ENCODE measurements at places on chromosomes 4 and X.
A peak's percentile ranks its signal among the peaks of the same experiment; 100 is the strongest.

DNA sequence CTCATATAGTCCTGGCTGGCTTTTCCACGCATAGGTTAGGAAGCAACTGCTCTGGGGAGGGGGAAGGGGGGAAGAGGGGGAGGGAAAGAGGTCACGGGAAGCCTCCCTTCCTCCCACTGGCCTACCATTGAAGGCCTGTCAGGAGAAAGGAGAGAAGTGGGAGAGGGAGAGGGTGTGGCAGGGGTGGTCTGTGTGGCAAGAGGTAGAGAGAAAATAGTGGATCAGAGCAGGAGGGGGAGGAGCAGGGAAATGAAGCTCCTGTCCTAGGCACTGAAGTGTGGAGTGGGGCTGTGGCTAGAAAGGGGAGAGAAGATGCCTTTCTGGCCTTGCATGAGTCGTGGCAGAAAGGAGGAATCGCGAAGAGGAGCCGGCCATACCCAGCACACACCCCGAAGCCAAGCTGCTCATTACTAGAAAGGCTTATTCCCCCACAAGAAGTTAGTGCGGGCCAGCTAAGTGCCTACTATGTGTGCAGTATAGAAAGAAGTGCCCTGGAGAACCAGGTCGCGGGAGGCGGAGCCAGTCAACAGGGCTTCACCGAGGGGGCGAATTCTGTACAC lies 1.1 kb upstream of the TMEM164 start:
- DNase-seq = no peak

DNA sequence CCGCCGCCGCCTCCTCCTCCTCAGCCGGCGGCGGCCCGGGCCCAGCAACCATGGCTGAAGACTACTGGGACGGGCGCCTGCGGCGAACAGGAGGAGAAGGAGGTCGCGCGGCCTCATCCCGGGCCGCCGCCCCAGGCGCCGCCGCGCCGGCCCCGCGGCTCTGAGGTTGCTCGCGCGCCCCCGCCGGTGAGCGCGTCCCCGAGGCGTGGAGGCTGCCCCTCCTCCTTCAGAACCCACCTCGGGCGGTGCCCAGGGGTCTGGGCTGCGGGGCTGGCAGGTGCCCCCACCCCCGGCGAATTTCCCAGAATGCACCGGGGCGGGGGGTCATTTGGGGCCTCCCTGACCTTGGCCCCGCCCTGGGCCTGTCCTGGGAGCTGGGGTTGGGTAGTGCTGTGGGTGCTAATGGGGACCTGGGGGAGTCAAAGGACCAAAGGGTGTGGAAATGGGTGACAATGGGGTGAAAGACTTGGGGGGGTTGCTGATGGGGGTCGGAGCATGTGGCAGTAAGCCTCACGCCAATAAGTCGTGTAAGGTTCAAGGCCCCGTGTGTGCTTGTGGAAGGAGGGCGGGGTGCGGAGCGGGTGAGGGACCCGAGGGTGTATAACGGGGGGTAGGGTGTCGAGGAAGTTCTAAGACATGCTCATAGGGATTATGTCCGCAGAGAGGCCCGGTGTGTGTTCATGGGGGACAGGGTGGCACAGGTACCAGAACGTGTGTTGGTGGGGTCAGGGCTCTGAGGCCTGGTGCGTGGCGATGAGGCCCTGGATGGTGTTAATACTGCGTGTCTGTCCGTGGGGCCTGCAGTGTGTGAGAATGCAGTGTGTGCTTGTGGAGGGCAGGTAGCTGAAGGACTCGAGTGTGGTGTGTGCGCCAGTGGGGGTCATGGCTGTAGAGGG lies 687 bp downstream of the CDK16 start:
- peak; percentile 29 for DNase-seq

DNA sequence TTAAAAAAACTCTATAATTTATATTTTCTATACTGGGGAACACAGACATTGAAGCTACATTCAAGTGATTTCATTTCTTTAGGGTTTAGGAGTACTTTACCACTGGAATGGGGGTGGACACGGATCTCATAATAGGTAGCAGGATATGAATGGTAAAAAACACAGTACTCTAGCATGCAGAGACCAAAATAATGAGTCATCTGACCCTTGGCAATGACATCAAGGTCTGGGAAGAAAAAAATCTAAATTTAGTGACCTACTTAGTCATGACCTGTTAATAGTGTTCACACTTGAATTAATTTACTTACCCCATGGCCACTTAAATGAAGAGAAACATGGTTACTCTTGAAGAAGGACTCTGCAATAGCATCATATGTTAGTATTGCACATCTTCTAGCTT lies 187.9 kb downstream of the EPHA5 start:
- no peak for DNase-seq

DNA sequence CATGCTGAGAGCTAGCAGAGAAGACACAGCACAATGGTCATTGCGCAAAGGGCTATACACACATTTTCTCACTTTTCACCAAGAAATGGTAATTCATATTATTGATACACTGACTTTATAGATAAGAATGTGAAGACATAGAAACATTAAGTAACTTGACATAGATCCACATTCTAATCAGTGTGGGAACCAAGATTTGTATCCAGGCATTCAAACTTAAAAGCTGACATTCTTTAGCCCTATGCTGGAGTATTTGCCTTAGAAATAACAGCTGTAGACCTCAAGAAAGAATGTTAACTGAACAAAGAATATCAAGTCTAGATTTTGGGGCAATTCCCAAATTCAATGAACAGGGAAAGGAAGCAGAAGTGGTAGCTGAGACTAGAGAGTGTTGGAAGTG lies 384.8 kb downstream of the IL15 start:
- no peak for DNase-seq

- DNase-seq = no peak
Measured at GRCh38 chr4:74418063-74418670, 26.8 kb upstream of the AREG start.

GRCh38 chr4:176533159-176533558 lies 213.4 kb downstream of the SPCS3 start:
- no peak for DNase-seq

- no peak for DNase-seq
Measured at GRCh38 chrX:150352581-150352980, 10.5 kb upstream of the MAMLD1 start.

DNA sequence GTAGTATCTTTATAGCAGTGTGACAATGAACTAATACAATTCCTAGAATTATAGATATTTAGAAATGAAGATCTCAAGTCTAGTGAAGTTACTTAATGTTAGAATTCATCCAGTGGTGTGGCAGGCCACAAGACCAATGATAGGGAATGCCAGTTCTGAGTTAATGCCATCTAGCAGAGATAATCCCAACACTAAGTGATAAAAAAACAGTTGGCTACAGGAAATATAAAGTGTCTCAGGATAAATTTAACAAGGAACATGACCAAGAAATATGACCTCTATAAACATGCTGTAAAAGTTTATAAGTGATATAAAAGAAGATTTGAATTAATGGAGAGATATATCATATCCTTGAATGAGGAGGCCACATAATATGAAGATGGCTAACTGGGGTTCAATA lies 1790.5 kb upstream of the ADGRL3 start:
- no peak for DNase-seq

DNA sequence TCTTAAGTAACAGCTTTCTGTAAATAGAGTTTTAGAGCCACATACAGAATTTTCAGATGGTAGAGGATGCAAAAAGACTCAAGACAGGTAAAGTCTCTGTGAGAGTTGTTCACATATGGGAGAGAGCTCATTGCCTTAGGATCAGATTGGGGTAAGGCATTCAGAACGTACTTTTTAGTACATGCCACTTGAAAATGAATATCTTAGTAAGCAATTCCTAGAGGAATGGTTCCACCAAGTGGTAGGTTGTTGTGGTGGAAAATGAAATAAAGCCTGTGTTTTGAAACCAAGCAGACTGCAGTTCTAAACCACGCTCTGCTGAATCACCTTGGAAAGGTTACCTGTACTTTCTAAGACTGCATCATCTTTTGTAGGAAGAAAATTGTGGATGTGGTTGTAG lies 547.0 kb upstream of the LCORL start:
- no peak for DNase-seq

DNA sequence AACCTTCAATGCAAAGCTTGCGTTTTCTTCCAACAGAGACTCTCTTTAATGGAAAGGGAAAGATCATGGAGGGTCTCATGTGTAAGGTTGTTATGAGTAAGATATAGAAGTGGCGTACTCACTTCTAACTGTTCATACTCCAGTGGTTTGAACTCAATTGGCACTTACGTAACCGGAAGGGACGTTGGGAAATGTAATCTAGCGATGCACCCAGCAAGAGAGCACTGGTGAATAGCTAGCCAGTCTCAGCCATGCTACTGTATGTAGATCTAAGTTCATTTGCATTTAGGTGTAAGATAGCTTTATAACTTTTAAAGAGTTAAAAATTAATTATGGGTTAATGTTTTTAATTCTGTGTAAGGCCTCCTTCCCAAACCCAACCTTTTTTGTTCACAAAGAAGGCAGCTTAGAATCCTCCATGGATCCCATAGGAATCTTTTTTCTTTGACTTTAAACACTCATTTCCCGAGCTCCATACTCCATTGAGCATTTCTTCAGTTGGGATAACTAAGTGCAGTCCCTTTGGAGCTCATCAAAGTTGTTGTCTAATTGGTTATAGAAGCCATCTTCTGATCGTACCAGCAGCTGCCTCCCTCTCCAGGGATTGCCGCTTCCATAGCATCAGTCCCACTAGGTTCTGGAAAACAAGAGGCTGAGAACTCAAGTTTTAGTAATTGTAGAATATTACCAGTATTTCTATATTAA lies 191.1 kb downstream of the RAPGEF2 start:
- no peak for DNase-seq

GRCh38 chr4:176357359-176358082 lies 37.8 kb downstream of the SPCS3 start:
- DNase-seq = no peak

- DNase-seq = no peak
Measured at GRCh38 chr4:139822391-139822790, 156.8 kb downstream of the MGST2 start.

DNA sequence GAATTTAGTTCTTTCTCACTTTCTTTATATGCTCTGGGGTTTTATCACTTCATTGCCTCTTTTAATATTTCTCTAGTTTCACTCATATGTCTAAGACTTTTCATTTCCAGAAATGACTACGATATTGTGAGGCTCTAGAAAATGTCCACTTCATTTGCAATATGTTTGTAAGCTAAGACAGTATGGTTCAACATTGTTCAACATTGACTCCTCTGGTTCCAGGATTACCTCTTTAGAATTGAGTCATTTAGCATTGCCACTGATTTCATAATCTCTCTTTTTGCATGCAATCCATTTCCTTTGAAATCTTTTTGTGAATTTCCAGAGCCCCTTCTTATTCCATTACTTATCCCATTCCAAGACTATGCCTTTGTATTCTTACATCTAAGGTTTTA lies 32.3 kb downstream of the BBS12 start:
- DNase-seq = no peak

DNA sequence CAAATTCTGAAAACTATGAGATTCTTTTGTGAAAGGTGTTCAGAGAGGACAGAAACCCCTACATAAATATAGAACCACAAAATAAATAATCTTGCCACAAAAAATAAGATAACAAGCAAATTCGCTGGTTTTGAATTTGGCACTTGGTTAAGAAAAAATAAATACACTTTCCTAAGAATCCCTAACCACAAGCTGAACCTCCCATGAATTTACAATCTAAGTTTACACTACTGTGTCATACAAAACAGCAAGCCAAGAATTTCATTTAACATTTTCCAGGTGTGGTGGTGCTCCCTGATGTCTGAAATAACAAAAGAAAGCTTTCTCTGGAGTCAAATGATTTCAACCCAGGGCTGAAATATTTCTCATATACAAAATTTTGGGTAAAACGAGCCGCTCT lies 121.0 kb downstream of the KCNIP4 start:
- DNase-seq = no peak

DNA sequence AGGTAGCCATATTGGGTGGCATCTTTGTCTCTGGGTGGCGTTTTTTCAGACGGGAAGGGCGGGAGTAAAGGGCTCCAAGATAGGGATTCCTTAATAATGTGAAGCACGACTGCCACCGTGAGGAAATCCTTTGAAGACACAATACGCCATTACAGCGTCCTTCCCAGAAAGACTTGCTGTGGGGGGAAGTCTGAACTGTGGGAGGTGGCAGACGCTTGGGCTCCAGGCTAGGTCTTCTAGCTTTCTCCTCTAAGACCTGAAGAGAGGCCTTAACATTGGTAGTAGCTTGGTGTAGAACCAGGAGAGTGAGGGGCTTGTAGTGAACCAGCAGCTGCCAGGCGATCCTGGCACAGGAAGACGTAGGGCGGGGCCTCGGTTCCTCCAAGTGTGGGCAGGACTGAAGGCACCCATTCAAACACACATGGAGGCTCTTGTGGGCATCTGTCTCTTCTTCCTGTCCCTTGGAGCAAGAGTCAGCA lies 197.3 kb downstream of the OR13H1 start:
- DNase-seq = no peak

GRCh38 chr4:151850791-151851213 lies 90.0 kb upstream of the GATB start:
- no peak for DNase-seq

- DNase-seq = no peak
Measured at GRCh38 chr4:150939530-150939929, 75.6 kb downstream of the LRBA start.

GRCh38 chr4:57187246-57187645 lies 77.1 kb upstream of the IGFBP7 start:
- no peak for DNase-seq

DNA sequence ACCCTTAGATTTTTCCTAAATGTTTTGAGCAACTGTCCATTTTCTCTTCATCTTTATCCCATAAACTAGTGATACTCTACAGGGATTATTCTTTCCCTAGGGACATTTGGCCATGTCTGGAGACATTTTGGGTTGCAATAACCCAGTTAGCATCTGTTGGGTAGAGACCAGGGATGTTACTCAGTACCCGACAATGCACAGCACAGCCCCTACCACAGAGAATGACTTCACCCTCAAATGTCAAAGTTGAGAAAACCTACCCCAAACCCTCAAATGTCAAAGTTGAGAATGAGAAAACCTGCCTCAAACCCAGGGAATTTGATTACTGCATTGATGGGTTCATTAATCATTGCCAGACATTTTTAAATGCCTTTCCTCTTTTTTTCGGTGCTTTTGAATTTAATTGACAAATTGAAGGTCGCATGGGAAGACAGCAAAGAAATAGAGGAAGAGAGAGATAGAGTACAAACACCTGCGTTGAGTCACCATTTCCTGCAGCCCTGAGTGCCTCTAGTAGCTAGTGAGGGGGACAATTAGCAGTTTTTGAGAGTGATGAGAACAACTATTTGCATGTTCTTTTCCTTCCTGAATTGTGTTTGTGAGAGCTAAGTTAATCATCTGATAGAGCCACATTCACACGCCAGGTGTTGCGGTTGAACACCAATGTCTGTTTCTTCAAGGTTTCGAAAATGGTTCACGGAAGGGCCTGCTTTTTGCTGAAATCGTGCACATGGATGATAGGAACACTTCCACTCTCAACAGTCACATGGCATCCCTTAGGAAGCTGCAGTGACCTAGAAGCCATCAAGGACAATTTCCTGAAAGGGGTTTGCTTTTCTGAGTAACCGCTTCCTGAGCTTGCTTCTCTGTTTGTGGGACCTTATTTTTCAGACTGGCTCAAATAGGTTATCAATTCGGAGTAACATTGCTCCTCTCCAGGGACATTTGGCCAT lies 203.9 kb upstream of the VCX3A start:
- no peak for DNase-seq

Data from stimulated activated CD8-positive, alpha-beta memory T cell treated with anti-CD3 and anti-CD28 coated beads, Interleukin-2, amount 100 ng/mL, for 48 hours (primary cell).